ENCODE measurements at places on chromosomes 12 and 14.

- peak; percentile 41 for DNase-seq
Observed at GRCh38 chr12:123983822-123984485, 10.9 kb downstream of the ZNF664 start.

- DNase-seq: no peak
Observed at GRCh38 chr12:87086118-87086891, 830.1 kb upstream of the MGAT4C start.

GRCh38 chr12:69171881-69172280, 67.5 kb upstream of the CPSF6 start:
- no peak for DNase-seq

GRCh38 chr12:49604856-49605255, 583 bp downstream of the FAM186B start:
- DNase-seq: no peak

DNA sequence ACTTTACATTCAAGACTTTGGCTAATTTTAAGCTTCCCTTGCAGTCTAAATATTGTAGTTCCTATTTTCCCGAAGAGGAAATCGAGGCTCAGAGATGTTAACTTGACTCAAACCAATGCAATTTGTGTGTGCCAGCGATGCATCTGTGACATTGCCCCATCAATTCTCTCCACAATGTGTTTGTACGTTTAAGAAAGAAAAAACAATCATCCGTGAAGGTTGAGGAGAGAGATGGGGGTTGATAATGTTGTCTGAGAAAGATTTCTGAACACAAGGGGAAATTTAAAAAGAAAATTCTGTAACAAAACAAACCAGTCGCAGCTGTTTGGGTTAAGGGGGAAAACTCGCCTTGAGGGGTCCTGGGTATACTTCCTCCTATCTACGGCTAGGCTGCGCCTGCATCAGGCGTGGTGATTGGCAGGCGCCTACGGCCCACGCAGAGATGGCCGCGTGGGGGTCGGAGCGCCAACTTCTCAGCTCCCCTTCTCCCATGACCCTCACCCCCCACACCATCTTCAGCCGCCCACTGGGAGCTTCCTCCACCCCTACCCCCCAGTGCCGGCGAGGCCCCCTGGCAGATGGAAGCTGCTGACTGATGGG, 12.3 kb downstream of the SIX1 start:
- DNase-seq: no peak

DNA sequence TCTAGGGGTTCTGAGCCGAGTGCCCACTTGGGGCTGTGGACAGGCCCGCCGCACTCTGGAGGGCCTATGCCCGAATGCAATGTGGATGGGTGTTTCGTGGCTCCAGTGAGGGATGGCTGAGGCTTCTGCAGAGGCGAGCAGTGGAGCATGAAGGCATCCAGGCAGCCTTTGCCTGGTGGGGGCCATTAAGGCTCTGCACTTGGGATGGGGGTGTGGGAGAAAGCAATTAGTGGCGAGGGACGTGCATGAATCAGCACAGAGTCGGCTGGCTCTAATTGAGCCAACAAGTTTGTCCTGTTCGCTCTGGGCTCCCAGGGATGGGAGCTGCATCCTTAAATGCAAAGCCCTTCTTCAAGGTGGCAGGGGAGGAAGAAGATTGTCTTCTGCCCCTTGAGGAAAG, 346.9 kb upstream of the FKBP4 start:
- no peak for DNase-seq

GRCh38 chr14:91307652-91308051, 63.1 kb upstream of the GPR68 start:
- no peak for DNase-seq

GRCh38 chr14:69096781-69097475, 56.0 kb downstream of the DCAF5 start:
- no peak for DNase-seq

GRCh38 chr12:109902891-109903418, 2.9 kb downstream of the TCHP start:
- no peak for DNase-seq

DNA sequence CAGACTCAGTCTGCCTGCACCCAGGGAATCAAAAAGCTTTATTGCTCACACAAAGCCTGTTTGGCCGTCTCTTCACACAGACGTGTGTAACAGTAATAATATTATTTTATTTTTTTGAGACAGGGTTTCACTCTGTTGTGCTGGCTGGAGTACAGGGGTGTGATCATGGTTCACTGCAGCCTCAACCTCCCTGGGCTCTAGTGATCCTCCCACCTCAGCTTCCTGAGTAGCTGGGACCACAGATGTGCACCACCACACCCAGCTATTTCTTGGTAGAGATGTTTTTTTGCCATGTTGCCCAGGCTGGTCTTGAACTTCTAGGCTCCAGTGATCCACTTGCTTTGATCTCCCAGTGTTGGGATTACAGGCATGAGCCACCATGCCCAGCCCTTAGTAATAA, 88.4 kb upstream of the DCD start:
- no peak for DNase-seq

All from SK-N-SH (cell line).